ENCODE measurements at places on chromosomes 3 and 15.

GRCh38 chr3:188956839-188957489 lies 214.8 kb upstream of the TPRG1 start:
- DNase-seq, result peak; percentile 59

DNA sequence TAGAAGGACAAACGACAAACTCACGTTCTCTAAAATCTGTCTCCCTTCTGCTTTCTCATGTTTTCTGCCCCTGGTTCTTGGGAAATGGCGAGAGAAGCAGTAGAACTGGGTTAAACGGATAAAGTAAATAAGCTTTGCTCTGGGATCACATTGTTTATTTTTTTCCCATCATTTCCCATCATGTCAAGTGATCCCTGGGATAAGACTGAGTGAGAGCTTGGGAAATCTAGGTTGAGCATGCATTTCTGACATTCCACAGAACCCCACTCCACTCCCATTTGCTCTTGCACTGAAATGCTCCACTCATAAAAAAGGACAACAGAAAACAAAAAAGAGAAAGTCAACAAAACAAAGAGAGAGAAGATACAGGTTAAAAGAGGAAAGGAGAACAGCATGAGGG lies 69.1 kb downstream of the SEMA6D start:
- no peak for DNase-seq

DNA sequence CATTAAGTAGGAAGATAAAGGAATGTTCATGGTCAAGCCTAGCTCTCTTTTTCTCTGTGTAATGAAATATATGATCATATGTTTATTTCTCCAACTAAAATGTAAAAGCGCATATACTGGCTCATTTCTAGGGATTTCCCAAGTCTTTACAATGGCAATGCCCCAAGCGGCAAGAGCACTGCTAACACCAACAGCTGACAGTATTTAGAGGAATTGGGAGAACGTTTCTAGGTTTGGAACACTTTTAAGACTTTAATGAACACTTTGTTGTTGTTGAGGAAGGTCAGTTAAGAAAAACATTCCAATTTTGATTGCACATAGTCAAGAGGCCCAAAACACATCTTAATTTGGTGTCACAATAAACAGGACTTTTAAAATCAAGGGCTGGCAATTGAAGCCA lies 132.7 kb downstream of the ATP8B4 start:
- no peak for DNase-seq

DNA sequence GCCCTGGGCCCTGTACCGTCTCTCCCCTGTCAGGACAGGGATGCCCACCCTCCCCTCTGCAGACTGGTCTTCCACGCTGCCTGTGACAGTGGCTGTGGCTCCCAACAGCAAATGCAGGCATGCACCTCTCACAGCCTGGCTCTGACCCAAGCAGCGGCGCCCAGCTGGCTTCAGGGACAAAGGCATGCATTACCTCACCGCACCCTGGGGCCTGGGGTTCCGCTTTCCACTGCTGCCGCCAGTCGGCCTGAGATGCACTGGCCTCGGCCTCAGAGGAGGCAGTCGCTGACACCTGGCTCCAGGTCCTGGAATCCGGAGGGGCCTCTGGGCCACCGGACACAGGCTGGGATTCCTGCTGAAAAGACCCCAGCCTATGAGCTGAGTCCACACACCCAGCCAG lies 70.3 kb downstream of the SCN5A start:
- no peak for DNase-seq

- no peak for DNase-seq
Measured at GRCh38 chr3:94269763-94270162, 206.9 kb downstream of the NSUN3 start.

GRCh38 chr3:186880406-186880805 lies 37.9 kb downstream of the ADIPOQ start:
- DNase-seq, result no peak

GRCh38 chr3:58874248-58874741 lies 175.5 kb downstream of the CFAP20DC start:
- no peak for DNase-seq

DNA sequence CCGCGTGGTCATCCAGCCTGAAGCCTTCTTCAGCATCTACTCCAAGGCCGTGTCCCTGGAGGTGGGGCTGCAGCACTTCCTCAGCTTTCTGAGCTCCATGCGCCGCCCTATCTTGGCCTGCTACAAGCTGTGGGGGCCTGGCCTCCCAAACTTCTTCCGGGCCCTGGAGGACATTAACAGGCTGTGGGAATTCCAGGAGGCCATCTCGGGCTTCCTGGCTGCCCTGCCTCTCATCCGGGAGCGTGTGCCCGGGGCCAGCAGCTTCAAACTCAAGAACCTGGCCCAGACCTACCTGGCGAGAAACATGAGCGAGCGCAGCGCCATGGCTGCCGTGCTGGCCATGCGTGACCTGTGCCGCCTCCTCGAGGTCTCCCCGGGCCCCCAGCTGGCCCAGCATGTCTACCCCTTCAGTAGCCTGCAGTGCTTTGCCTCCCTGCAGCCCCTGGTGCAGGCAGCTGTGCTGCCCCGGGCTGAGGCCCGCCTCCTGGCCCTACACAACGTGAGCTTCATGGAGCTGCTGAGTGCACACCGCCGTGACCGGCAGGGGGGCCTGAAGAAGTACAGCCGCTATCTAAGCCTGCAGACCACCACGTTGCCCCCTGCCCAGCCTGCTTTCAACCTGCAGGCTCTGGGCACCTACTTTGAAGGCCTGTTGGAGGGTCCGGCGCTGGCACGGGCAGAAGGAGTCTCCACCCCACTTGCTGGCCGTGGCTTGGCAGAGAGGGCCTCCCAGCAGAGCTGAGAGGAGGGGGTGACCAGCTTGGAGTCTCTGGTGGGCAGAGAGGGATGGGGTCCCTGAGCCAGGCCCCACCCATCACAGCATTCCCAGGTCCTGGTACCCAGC lies 37.9 kb downstream of the GOLGA6A start:
- no peak for DNase-seq

DNA sequence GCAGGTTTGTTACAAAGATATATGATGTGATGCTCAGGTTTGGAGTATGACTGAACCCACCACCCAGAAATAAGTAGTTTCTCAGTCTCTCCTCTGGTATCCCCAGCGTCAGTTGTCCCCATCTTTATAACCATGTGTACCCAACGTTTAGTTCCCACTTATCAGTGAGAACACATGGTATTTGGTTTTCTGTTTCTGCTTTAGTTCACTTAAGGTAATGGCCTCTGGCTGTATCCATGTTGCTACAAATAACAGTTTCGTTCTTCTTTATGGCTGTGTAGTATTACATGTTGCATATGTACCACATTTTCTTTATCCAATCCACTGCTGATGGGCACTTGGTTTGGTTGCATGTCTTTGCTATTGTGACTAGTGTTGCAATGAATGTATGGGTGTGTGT lies 132.3 kb downstream of the LMLN start:
- no peak for DNase-seq

GRCh38 chr3:187247398-187247797 lies 44.1 kb downstream of the MASP1 start:
- no peak for DNase-seq

DNA sequence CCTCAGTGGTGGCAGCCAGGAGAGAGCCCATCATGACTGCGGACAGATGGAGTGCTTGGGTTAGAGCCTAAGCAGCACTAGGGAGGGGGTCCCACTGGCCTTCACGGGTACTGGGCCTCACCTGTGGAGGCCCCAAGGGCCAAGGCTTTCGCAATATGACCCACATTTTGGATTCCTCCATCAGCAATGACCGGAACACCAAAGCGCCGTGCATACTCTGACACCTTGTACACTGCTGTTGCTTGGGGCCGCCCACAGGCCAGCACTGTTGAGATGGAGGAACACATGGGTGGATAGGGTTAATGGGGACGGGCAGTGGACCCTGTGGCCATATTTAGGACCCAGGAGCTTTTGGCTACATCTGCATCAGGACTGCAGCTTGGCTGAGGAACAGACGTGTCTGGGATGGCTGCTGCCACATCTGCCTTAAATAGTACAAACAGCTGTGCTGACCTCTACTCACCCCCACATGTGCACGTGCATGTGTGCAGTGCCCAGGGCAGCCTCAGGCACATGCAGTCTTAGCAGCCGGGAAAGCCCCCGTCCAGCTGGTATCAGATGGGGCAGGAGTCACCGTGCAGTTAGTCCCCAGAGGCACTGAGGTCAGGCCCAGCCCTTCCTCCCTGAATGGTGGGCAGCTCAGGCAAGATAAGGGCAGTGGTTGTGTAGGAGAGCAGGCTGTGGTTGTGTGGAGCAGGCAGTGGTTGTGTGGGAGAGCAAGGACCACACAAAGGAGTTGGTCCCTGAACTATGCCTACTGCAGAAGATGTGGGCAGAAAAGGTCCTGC lies 3.3 kb downstream of the NDUFAF3 start:
- DNase-seq, result no peak

DNA sequence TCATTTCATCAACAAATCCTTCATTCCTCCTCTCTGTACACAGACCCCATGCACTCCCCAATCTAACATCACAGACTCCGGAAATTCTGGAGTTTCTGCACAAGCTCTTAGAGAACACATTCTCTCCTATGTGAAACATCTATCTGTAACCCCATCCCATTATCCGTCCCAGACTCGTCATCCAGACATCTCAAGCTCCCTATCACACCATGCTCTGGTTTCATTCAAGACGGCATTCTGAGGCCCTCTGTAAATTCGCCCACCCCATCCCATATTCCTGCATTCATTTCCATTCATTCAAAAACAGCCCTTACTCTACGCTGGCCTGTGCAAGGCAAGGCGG lies 575 bp downstream of the LEO1 start:
- no peak for DNase-seq

- no peak for DNase-seq
Measured at GRCh38 chr3:183259621-183260020, 6.6 kb downstream of the B3GNT5 start.

DNA sequence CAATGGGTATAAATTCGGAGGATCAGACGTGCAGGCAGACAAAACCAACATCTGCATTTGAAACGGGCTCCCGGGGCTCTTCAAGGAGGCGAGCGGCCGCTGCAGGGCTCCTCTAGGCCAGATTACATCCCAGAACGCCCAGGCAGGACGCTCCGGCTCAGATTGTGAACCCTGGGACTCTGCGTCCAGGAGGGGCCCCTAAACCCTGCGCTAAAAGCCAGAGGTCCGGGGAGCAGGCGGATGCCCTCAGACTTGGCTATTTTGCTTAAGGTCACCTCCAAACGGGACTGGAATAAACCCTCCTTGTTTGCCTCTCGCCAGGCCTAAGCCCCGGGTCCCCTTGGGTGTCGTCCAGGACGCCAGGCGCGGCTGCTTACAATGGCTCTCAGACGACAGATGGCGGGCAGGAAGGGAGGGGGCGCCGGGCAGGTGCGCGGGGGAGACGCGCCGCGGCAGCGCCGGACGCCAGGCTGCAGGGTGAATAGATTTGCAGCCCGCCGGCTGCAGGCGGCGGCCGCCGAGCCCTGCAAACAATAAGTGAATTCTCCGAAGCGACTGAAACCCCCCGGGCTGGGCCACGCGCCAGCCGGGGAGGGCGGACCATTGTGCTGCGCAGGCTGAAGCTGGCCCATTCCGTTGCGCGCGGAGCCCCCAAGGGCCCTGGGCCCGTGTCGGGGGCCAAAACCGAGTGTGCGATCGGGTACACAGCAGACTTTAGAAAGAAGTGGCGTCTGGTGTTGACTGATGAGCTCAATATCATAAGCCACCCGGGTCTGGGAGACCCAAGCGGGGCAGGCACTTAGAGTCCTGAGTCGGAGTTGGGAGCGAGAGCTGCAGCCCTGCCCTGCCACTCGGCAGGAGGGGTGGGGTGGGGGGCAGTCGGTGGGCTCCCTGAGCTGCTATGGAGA lies 32.3 kb upstream of the AMOTL2 start:
- no peak for DNase-seq

DNA sequence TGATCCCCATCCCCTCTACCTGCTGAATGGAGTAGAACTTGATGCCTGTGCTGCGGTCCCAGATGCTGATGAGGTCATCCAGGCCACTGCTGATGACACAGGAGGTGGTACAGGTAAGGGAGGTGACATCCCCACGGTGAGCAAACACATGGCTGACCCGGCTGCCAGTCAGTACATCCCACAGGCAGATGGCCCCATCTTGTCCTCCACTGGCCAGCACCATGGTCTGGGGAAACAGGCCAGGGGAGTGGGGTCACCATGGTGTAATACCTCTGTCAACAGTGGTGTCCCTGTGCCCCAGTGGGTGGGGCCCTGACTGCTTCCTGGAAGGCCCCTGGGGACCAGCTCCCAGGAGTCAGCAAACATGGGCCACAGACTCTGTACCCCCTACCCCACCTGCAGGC lies 33.3 kb downstream of the PTPN23 start:
- no peak for DNase-seq

GRCh38 chr15:43286074-43286473 lies 19.3 kb upstream of the TGM5 start:
- DNase-seq, result no peak

DNA sequence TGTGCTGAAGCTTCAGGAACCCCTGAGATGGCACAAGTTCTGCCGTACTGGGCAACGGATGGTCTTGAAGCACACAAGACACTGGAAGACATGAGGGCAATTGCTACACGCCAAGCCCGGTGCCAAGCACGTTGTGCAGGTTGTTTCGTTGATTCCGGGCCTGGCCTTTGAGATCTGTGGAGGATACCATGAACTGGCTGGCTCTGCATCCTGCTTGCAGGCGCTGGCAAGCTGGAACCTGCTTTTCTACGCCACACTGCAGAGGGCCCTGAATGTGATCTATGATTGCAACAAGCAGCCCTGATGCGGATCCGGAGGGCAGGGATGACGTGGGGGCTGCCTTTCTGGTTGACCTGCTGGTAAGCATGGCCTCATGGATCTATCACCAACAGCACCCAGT lies 262.5 kb upstream of the ATP10A start:
- DNase-seq, result no peak

GRCh38 chr3:187064210-187065115 lies 74.8 kb downstream of the RPL39L start:
- no peak for DNase-seq

DNA sequence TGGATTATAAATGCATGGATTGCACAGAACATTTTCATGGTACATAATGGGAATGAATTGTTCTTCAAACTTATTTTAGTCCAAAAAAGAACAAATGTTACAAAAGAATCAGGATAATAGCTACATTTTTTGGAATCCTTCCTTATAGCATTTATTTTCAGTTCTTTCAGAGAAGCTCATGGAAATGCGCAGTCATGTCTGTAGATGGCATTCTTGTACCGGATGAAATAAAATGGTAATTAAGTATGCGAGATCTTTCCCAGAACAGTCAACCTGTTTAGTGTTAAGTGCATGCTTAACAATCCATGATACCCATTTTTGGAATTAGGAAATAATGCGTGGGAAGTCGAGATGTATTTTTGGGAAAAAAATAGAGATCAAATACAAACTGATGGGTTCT lies 38.2 kb upstream of the GOLGA8B start:
- DNase-seq, result peak; percentile 6

- DNase-seq, result no peak
Measured at GRCh38 chr3:150727653-150728502, 24.2 kb upstream of the ERICH6 start.

GRCh38 chr3:36362216-36362615 lies 18.1 kb upstream of the STAC start:
- DNase-seq, result no peak

All from amniotic stem cell (primary cell).